ENCODE measurements at places on chromosomes 5 and 9.

- H3K36me3 ChIP-seq, result no peaks in the 10 kb centered on the region
- no peak for DNase-seq
- peak overlapping the region; percentile 26 for H3K27ac ChIP-seq
- H3K27me3 ChIP-seq, result no peaks in the 10 kb centered on the region
- H3K4me3 ChIP-seq, result no peak overlapping the region
- peaks cover 80% of the 10 kb centered on the region for H3K4me1 ChIP-seq
Measured at GRCh38 chr9:89505048-89505447, 7.1 kb upstream of the SEMA4D start.

DNA sequence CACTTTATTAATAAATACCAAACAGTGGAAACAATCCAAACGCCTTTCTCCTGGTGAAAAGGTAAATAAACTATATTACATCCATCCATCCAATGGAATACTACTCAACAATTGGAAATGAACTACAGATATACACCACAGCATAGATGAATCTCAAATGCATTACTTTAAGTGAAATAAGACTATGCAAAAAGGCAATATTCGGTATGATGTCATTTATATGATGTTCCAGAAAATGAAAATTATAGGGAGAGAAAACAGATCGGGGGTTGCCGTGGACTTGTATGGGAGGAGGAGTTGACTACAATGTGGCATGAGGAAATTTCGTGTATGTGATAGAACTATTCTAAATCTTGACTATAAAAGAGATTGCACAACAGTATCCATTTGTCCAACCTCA, 27.5 kb upstream of the SLIT3 start:
- H3K4me3 ChIP-seq, result no peak overlapping the region
- no peak overlapping the region for H3K27ac ChIP-seq
- peaks cover 4% of the 10 kb centered on the region for H3K27me3 ChIP-seq
- no peaks in the 10 kb centered on the region for H3K4me1 ChIP-seq
- DNase-seq, result no peak

DNA sequence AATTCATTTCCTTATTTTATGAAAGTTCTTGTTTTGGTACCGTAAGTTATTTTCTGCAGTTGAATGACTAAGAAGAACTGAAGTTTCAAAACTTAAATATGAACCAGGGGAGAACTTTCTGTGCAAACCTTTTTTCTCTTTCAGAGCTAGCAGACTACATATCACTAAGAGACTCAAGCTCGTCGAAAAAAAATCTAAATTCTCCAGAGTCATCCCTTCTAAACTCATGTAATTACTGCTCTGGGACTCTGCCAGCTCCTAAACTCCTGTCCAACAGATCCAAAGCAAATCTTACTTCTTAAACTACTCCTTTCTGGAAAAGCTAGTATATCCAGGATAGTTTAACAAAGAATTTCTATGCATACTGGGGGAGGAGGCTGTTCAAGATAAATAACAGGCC, 87.0 kb upstream of the NR5A1 start:
- no peak for DNase-seq
- H3K4me1 ChIP-seq, result no peaks in the 10 kb centered on the region
- H3K27ac ChIP-seq, result no peak overlapping the region
- H3K4me3 ChIP-seq, result no peak overlapping the region
- peaks cover 11% of the 10 kb centered on the region for H3K27me3 ChIP-seq
- H3K36me3 ChIP-seq, result no peaks in the 10 kb centered on the region

- H3K27ac ChIP-seq, result peak overlapping the region; percentile 55
- peaks cover 11% of the 10 kb centered on the region for H3K4me1 ChIP-seq
- peak overlapping the region; percentile 72 for H3K4me3 ChIP-seq
- DNase-seq, result no peak
- H3K27me3 ChIP-seq, result peaks cover 3% of the 10 kb centered on the region
Measured at GRCh38 chr9:137276473-137277328, 825 bp upstream of the TOR4A start.

DNA sequence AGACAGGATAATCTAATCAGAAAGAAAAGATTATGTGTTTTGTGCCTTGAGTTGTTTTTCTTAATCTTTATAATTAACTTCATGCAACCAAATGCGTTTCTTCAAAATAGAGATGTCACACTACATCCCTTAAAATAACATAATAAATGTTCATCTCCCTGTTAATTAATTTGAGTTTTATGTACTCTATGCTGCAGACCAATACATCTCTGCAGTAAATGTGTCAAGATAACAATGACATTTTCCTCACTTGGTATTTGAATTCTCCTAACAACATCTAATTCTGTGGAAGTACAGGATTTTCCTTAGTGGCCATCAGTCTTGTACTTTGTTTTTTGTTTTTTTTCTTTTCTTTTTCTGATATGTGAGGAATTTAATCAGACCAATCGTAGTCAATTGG, 279.2 kb upstream of the TYRP1 start:
- no peaks in the 10 kb centered on the region for H3K4me1 ChIP-seq
- no peak for DNase-seq
- H3K4me3 ChIP-seq, result no peak overlapping the region
- H3K36me3 ChIP-seq, result no peaks in the 10 kb centered on the region

- no peaks in the 10 kb centered on the region for H3K36me3 ChIP-seq
- peak overlapping the region; percentile 68 for H3K4me3 ChIP-seq
- DNase-seq, result peak; percentile 25
- H3K27me3 ChIP-seq, result peaks cover 4% of the 10 kb centered on the region
- peaks cover 19% of the 10 kb centered on the region for H3K4me1 ChIP-seq
Measured at GRCh38 chr5:56480705-56481427, 247.7 kb upstream of the ANKRD55 start.

- no peak overlapping the region for H3K27ac ChIP-seq
- DNase-seq, result no peak
- no peak overlapping the region for H3K4me3 ChIP-seq
Measured at GRCh38 chr9:83933790-83934189, 12.6 kb upstream of the KIF27 start.

- H3K36me3 ChIP-seq, result no peaks in the 10 kb centered on the region
- no peak overlapping the region for H3K27ac ChIP-seq
- no peak overlapping the region for H3K4me3 ChIP-seq
- H3K27me3 ChIP-seq, result no peaks in the 10 kb centered on the region
- no peak for DNase-seq
- no peaks in the 10 kb centered on the region for H3K4me1 ChIP-seq
Measured at GRCh38 chr5:59553992-59554391, 339.5 kb downstream of the PDE4D start.

GRCh38 chr5:26791433-26791832, 247.0 kb downstream of the CDH9 start:
- no peaks in the 10 kb centered on the region for H3K4me1 ChIP-seq
- H3K4me3 ChIP-seq, result no peak overlapping the region
- DNase-seq, result no peak
- no peak overlapping the region for H3K27ac ChIP-seq

- peak overlapping the region; percentile 8 for H3K27ac ChIP-seq
- no peaks in the 10 kb centered on the region for H3K27me3 ChIP-seq
- peaks cover 80% of the 10 kb centered on the region for H3K36me3 ChIP-seq
- H3K4me3 ChIP-seq, result no peak overlapping the region
- no peak for DNase-seq
Measured at GRCh38 chr9:99852617-99853016, 30.9 kb downstream of the NR4A3 start.
